ENCODE measurements at places on chromosomes 3 and 15.
A peak's percentile ranks its signal among the peaks of the same experiment; 100 is the strongest.

- H3K36me3 ChIP-seq: no peaks in the 10 kb centered on the region
- no peak overlapping the region for H3K27ac ChIP-seq
- DNase-seq: no peak
Observed at GRCh38 chr3:177795859-177796258, 598.6 kb upstream of the TBL1XR1 start.

GRCh38 chr3:3825035-3825434, 25.8 kb downstream of the LRRN1 start:
- H3K36me3 ChIP-seq: no peaks in the 10 kb centered on the region
- H3K27me3 ChIP-seq: no peaks in the 10 kb centered on the region
- DNase-seq: no peak
- H3K27ac ChIP-seq: no peak overlapping the region
- no peak overlapping the region for H3K4me3 ChIP-seq

- no peak overlapping the region for H3K27ac ChIP-seq
- H3K27me3 ChIP-seq: peaks cover 79% of the 10 kb centered on the region
- H3K4me1 ChIP-seq: peaks cover 4% of the 10 kb centered on the region
- no peaks in the 10 kb centered on the region for H3K36me3 ChIP-seq
- DNase-seq: no peak
Observed at GRCh38 chr15:89494031-89494430, 2.4 kb downstream of the RHCG start.

- H3K36me3 ChIP-seq: no peaks in the 10 kb centered on the region
- no peaks in the 10 kb centered on the region for H3K4me1 ChIP-seq
- no peak for DNase-seq
- H3K27me3 ChIP-seq: no peaks in the 10 kb centered on the region
Observed at GRCh38 chr3:160314995-160315394, 84.0 kb downstream of the IFT80 start.

- H3K4me1 ChIP-seq: no peaks in the 10 kb centered on the region
- H3K27me3 ChIP-seq: peaks cover 16% of the 10 kb centered on the region
- H3K36me3 ChIP-seq: no peaks in the 10 kb centered on the region
- no peak overlapping the region for H3K4me3 ChIP-seq
Observed at GRCh38 chr15:40498418-40498817, 27.6 kb downstream of the CHST14 start.

DNA sequence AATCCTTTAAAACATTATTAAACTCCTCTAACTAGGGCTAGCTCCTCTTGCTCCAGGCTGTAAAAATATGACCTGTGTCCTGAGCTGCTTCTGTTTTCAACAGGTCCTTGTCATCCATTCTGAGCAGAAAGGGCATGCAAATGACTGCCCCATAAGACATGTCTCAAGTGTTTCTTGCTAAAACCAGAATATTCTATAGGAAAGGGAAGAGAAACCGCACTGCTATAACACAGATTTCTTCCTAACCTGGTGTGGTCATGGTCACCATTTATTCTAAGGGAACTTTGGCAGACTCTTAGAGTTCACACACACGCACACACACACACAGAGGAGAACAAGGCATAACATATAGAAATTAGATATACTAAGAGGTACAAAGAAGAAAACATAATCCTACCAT, 34.2 kb upstream of the B3GNT5 start:
- DNase-seq: no peak
- no peak overlapping the region for H3K27ac ChIP-seq
- no peaks in the 10 kb centered on the region for H3K36me3 ChIP-seq
- no peak overlapping the region for H3K4me3 ChIP-seq

GRCh38 chr15:61639491-61639890, 410.4 kb upstream of the RORA start:
- no peaks in the 10 kb centered on the region for H3K27me3 ChIP-seq
- no peak overlapping the region for H3K27ac ChIP-seq
- no peak for DNase-seq
- no peaks in the 10 kb centered on the region for H3K36me3 ChIP-seq
- no peaks in the 10 kb centered on the region for H3K4me1 ChIP-seq

DNA sequence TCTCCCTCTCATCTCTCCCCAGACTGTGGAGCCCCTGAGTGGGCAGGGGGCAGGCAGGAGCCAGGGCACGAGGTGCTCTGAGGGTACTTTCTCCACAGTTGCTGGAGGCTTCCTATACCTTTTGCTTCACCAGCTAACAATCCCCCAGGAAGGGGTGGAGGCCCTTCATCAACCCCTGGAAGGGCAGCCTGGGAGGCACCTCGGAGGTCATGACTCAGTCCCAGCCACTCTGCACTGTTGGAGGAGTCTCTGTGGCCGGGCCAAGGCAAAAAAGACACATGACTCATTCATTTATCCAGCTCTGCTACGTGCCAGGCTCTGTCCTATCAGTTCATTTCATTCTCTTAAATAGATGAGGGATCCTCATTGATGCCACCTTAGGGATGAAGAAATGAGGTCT, 15.6 kb upstream of the KY start:
- no peak overlapping the region for H3K4me3 ChIP-seq
- H3K36me3 ChIP-seq: no peaks in the 10 kb centered on the region
- no peak overlapping the region for H3K27ac ChIP-seq
- no peaks in the 10 kb centered on the region for H3K27me3 ChIP-seq

- H3K27ac ChIP-seq: no peak overlapping the region
- no peaks in the 10 kb centered on the region for H3K27me3 ChIP-seq
- no peak for DNase-seq
- peaks cover 20% of the 10 kb centered on the region for H3K4me1 ChIP-seq
- H3K36me3 ChIP-seq: no peaks in the 10 kb centered on the region
Observed at GRCh38 chr3:78875436-78875835, 892.4 kb downstream of the ROBO1 start.

GRCh38 chr3:150371741-150372254, 36.3 kb upstream of the TSC22D2 start:
- H3K4me3 ChIP-seq: peak overlapping the region; percentile 26
- peak; percentile 44 for DNase-seq
- no peaks in the 10 kb centered on the region for H3K4me1 ChIP-seq
- H3K27ac ChIP-seq: peak overlapping the region; percentile 82

DNA sequence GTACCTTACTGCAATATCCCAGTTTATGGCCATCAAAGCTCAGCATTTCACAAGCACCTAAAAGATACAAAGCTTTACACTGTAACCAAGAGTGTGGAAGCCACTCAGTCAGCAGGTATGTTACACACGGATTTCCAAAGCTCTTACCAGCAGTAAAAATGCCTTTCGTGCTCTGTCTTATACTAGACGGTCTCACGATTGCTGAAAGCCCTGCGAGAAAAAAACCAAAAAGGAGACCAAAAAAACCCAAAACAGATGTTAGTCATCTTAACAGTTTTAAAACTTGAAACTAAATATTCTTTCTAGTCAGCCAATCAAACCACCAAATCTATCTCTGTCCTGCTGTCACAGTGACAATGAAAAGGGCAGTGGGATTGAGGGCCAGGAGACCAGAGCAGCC, 39.0 kb downstream of the TAMM41 start:
- H3K4me3 ChIP-seq: no peak overlapping the region
- H3K27me3 ChIP-seq: no peaks in the 10 kb centered on the region
- peak overlapping the region; percentile 3 for H3K27ac ChIP-seq
- no peak for DNase-seq

GRCh38 chr3:55017876-55018275, 90.0 kb upstream of the LRTM1 start:
- H3K36me3 ChIP-seq: no peaks in the 10 kb centered on the region
- no peaks in the 10 kb centered on the region for H3K27me3 ChIP-seq
- H3K27ac ChIP-seq: no peak overlapping the region
- no peaks in the 10 kb centered on the region for H3K4me1 ChIP-seq

- H3K27ac ChIP-seq: no peak overlapping the region
- DNase-seq: no peak
- H3K4me1 ChIP-seq: no peaks in the 10 kb centered on the region
Observed at GRCh38 chr3:98032265-98032664, 2.9 kb downstream of the GABRR3 start.

DNA sequence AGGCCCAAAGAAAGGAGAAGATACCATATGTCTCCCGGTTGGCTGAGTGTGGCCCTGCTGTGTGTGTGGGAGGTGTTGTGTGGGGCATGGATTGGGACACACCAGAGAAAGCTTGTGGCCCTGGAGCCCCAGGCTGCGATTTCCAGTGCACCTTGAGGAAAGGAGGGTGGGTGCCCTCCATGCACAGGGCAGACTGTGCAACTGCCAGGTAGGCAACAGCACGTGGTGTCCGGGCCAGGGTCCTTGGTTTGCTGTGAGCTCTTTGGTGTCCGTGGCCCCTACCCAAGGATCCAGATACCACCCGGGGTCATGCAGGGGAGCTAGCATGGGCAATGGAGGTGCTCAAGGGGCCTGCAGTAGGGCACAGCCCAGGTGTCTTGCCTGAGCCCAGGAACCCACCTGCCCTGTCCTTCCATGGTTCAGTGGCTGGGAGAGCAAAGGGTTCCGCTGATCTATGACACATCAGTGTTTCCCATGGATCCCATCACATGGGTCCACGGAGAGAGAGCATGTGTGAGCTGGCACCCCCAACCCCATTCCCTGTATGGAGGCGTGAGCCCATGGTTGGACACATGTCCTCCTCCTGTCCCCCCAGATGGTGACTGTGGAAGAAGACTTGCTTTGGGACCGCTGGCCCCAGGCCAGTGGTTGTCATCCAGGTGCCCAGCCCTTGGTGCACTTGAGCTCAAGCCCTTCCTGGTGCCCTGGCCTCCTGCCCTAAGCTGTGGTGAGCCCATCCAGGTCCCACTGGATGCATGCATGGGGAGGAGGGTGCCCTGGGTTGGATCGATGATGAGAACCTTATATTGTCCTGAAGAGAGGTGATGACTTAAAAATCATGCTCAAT, 223.4 kb downstream of the SNRPN start:
- no peaks in the 10 kb centered on the region for H3K36me3 ChIP-seq
- H3K27ac ChIP-seq: no peak overlapping the region
- H3K4me3 ChIP-seq: no peak overlapping the region
- no peaks in the 10 kb centered on the region for H3K27me3 ChIP-seq
- DNase-seq: peak; percentile 2

DNA sequence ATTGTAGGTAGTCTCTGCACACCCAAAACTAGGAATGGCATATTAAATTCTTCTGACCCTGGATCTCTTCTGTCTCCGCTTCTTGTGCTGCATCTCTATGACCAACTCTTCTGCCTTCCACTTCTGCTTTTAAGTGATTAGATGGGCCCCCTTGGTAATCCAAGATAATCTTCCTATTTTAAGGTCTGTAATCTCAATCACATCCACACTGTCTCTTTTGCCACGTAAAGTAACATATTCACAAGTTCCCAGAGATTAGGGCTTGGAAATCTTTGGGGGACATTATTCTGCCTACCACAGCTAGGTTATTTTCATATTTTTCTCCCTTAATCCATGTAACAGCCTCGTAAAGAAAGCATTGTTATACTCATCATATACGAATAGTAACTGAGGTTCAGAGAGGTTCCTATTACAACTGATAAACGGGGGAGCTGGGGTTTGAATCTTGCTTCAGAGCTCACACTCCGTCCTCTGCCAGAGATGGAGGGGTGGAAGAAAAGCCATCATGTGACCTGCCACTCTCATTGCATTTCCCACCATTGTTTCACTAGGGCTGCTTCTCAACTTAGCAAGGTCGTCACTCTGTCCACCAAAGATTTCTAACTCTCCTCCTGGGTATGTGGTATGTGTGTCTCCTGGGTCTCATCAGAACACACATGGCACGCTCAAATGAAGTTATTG, 6.6 kb upstream of the CD47 start:
- H3K4me1 ChIP-seq: no peaks in the 10 kb centered on the region
- no peak for DNase-seq
- H3K27me3 ChIP-seq: no peaks in the 10 kb centered on the region
- H3K4me3 ChIP-seq: no peak overlapping the region
- H3K27ac ChIP-seq: no peak overlapping the region
- no peaks in the 10 kb centered on the region for H3K36me3 ChIP-seq

DNA sequence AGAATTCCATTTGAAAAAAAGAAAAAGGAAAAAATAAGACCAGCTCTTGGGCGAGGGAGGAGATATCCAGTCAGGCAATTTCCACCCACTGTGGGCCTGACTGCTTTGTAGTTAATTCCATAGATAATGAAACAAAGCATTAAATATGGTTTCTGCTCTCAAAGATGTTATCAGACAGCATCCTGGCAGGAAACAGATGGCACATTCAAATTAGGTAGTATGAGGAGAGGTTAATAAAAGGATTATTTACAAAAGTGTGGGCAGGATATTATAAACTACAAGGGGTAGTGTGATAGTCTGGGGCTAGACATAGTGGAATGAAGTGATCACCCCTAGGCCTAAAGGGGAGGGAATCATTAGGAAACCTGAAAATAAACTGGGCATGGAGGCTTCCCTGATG, 193.2 kb downstream of the CLSTN2 start:
- no peak for DNase-seq
- no peaks in the 10 kb centered on the region for H3K4me1 ChIP-seq
- H3K36me3 ChIP-seq: no peaks in the 10 kb centered on the region
- H3K27ac ChIP-seq: no peak overlapping the region
- H3K4me3 ChIP-seq: no peak overlapping the region

GRCh38 chr3:47121409-47121808, 42.5 kb downstream of the SETD2 start:
- no peak overlapping the region for H3K27ac ChIP-seq
- H3K4me1 ChIP-seq: no peaks in the 10 kb centered on the region
- DNase-seq: no peak
- no peak overlapping the region for H3K4me3 ChIP-seq
- no peaks in the 10 kb centered on the region for H3K36me3 ChIP-seq
- no peaks in the 10 kb centered on the region for H3K27me3 ChIP-seq

DNA sequence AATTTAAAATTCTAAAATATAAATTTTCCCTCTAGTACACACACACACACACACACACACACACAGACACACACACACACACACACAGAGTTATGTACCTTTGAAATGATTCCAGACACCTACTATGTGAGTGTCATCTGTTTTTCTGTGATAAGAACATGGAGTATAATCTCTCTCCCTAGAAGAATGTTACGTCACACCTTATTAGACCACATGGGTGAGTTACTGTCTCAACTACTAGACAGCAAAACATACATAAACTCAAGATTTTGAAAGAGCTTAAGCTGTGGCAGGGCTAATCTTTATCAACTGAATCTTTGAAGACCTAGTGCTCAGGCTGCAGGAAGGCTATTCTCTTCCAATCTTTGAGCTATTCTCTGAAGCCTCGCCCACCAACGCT, 385.9 kb upstream of the BCHE start:
- no peak overlapping the region for H3K27ac ChIP-seq
- no peak overlapping the region for H3K4me3 ChIP-seq
- H3K4me1 ChIP-seq: no peaks in the 10 kb centered on the region
- H3K36me3 ChIP-seq: no peaks in the 10 kb centered on the region
- H3K27me3 ChIP-seq: no peaks in the 10 kb centered on the region
- DNase-seq: no peak

GRCh38 chr15:98906712-98907083, 100.9 kb downstream of the PGPEP1L start:
- no peak for DNase-seq
- no peak overlapping the region for H3K27ac ChIP-seq
- no peaks in the 10 kb centered on the region for H3K27me3 ChIP-seq
- H3K4me3 ChIP-seq: no peak overlapping the region

Data from transverse colon (tissue), 4 donors.